Esophagus squamous epithelium (tissue), 5 donors: ENCODE measurements at places on chromosomes 6 and 20.

GRCh38 chr6:36563237-36563927, 16.1 kb upstream of the STK38 start:
- DNase-seq = no peak

DNA sequence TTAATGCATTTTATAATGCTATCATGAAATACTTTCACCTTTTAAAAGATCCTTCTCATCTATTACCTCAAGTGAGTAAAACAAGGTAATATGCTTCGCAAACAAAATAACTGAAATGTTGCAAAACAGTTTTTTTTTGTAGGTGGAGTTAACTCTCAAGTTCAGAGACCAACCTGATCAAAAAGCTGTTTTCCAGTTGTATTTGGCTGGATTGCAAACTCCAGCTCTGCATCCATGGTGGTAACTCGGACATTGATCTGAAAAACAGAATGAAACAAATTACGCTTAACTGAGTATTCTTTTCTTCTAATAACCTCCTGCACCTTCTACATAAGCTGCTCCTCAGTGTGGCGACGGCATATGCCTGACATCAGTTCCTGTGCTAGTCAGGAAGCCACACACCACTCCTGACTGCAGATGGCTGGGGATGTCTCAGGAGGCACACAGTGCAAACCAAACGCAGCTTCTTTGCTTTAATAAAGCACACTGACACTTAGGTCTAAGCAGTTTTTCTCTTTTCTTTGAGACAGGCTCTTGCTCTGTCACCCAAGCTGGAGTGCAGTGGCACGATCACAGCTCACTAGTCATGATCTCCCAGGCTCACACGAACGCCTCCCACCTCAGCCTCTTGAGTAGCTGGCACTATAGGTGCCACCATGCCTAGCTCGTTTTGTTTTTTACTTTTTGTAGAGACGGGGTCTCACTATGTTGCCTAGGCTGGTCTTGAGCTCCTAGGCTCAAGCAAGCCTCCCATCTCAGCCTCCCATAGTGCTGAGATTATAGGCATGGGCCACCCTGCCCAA, 29.9 kb downstream of the EZR start:
- DNase-seq = no peak

GRCh38 chr6:130138116-130138908, 84.4 kb downstream of the SAMD3 start:
- DNase-seq = no peak

GRCh38 chr20:5899444-5899843, 50.9 kb downstream of the TRMT6 start:
- no peak for DNase-seq

GRCh38 chr20:23551786-23552185, 16.5 kb downstream of the CST9L start:
- no peak for DNase-seq

- DNase-seq = no peak
These were observed 7.5 kb downstream of the SNAI1 start for GRCh38 chr20:49990271-49990720.

- no peak for DNase-seq
These were observed 23.1 kb downstream of the ACOT13 start for GRCh38 chr6:24689964-24690363.

GRCh38 chr6:132910759-132911158, 96.4 kb downstream of the RPS12 start:
- DNase-seq = no peak

GRCh38 chr20:12773936-12774335, 234.8 kb upstream of the SPTLC3 start:
- DNase-seq = no peak

DNA sequence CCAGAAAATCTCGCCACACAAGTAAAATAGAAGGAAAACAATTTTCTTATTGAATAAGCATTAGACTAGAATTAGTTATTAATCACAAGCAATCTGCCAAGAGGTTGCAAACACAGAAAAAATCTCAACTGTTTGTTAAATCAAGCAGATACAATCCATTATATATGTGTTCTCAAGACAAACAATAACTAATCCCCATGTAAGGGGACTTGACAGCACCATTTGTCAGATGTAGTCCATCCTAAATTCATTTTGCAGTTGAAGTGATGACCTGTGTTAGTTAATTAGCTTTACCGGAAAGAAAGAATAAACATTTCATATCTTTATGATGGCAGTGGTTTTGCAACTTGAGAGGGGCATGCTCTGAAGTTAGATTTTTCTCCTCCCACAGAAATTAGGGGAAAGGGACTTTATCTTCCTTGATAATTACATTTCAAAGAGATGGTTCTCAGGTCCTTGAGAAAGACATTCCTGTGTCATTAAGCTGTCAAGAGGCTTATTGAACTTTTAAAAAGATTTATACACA, 1588.0 kb downstream of the GRIK2 start:
- DNase-seq = no peak

GRCh38 chr6:14026831-14027539, 90.6 kb upstream of the CD83 start:
- no peak for DNase-seq

DNA sequence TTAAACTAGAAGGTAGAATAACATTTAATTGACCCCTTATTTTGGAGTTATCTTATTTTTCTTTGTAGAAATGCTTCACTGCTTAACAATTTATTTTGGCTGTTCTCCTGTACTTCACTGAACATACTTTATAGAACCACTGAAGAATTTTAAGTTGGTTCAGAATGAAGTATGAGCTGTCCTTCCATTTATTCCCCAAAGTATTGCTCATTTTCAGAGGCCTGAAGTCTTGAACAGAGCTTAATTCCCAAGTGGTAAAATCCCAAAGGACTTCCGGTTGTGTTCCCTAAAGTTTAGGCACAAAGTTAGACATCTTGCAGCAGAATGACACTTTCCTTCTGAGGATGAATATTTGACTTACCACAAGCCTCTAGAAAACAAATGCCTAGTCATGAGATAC, 233.3 kb downstream of the TINAG start:
- no peak for DNase-seq

- DNase-seq = no peak
These were observed 528 bp downstream of the NHSL1 start for GRCh38 chr6:138498629-138499302.

- no peak for DNase-seq
These were observed 34.0 kb downstream of the CEP85L start for GRCh38 chr6:118617417-118617816.

GRCh38 chr20:40322941-40323340, 366.1 kb downstream of the MAFB start:
- no peak for DNase-seq

- no peak for DNase-seq
These were observed 168.1 kb upstream of the TOP1 start for GRCh38 chr20:40860487-40860902.

- no peak for DNase-seq
These were observed 6.4 kb upstream of the PSMG4 start for GRCh38 chr6:3252369-3252768.

- DNase-seq = no peak
These were observed 126.7 kb downstream of the BCAS1 start for GRCh38 chr20:53943522-53944291.

GRCh38 chr6:142683714-142684141, 261.2 kb downstream of the HIVEP2 start:
- no peak for DNase-seq

DNA sequence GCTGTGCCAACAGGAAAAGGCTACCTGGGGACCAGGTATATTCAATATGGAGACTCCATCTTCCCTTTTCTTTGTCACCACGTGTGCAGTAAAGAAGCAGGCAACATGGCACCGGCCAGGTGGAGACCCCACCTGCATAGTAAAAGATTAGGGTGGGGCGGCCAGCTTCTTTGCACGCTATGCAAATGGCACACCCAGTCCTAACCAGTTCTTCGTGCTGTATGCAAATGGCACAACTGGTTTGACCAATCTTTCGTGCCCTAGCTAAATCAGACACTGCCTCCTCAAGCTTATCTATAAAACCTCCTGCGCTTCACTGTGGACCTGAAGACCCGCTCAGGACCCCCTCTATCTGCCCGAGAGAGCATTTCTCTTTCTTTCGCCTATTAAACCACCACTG, 88.8 kb upstream of the EZR start:
- DNase-seq = no peak

DNA sequence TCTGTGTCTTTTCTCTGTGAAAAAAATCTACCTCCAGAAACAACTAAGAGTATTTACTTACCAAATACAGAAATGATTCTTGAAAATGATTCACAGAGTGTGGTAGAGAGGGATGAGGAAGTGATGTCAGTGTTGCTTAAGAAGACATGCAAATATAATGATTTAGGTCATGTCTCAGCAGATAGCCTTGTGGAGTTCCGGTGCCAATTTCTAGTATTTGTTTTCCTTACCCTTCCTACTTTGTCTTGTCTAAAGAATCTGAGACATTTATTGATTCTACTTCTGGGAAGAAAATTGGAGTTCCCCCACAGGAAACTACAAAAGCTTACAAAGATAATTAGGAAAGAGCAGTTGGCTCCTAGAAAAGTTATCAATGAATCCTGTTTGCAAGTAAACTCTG, 68.8 kb downstream of the GJA1 start:
- DNase-seq = no peak

DNA sequence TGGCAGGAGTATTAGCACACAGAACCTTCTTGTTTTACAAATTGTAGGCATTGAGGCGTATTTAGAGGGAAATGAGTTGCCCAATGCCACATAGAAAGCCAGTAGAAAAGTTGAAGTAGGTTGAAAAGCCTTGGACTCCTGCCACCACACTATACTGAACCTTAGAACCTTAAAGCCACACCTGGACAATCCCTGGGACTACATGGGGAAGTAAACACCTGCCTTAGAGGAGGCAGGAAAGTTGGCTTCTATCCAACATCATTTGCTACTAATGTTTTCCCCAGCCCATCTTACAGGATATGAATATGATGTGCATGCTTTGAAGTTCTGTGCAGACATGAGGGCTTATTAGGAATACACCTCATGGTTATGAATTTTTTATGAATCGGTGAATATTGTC, 5.3 kb upstream of the EPPIN start:
- no peak for DNase-seq

DNA sequence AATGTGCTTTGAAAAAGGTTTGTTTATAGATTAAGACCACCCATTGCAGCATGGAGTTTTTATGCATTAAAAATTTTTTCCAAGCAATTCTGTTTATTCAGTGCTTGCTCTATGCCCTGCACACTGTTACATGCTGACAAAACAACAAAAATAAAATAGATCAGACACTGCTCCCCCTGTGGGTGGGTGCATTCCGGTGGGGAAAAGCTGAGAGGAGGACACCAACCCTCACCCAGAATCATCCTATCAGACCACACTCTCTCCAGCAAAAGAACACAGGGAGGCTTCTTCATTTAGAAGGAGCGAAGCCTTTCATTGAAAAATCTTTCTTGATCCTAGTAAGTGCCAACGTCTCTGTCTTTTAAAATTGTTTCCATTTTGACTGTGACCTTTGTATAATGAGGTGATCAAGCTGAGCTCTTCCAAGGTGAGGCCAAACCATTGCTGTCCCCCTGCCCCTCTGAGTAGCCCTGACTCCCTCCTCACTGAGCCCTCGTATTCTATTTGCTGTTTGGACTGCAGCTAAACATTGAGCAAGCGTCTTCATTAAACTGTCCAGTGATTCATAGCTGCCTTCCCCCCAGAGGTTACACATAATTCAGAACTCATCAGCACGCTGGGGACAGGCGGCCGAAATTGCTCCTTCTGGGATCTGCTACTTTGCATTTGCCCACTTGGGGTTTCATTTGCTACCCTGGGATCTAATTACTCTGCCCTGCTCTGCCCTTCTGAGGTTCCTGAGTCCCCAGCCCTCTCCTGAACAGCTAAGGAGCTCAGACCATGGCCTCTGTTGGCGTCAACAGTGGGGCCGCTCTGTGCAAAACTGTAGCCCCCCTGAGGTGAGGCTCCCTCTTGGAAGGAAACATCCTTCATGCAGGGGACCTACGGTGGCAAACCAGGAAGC, 102.4 kb downstream of the F13A1 start:
- no peak for DNase-seq
